Naive thymus-derived CD8-positive, alpha-beta T cell (primary cell): ENCODE measurements at places on chromosomes 11 and 22.
A peak's percentile ranks its signal among the peaks of the same experiment; 100 is the strongest.

- peak; percentile 52 for DNase-seq
These were observed 38.7 kb upstream of the RCN1 start for GRCh38 chr11:32052215-32052614.

DNA sequence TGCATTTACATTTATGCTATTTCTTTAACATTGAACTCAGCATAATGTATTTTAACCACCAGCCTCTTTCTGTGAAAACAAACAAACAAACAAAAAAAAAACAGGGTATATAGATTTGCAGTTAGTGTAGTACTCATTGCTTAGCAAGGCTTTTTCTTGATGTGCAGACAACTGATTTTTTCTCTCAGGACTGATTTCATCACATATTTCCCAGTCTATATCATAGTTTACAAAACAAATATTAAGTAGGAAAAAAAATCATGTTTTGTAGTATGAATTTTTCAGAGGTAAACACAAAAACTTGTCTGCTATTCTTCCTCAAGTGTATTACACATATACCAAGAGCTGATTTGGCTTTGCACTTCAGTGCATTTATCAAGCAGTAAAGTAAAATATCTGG lies 123.0 kb downstream of the PDE3B start:
- DNase-seq: no peak

DNA sequence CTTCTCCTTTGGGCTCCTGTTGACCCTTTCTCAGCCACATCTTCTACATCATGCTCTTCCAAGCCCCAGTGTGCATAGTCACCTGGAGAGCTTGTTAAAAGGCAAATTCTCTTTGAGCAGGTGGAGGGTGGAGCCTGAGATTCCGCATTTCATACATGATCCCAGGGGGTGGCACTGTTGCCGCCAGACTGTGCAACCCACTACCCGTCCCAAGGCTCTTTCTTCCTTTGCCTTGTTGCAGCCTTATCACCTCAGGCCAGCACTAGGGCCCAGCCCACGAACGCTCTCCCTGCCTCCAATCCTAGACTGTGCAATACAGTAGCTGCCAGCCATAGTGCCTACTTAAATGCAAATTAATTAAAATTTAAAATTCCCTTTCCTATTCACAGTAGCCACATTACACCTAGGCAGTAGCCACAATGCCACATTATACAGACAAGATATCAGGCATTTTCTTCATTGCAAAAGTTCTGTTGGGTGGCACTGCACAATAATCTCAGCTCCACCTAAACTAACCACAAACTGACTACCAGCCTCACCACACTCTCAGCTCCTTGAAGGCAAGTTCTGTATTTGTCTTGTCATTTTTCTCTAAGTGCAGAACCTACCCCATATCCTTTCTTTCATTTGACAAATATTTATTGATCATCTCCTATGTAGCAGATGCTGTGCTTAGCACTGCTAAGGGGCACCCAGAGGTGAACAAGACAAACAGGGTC lies 4.6 kb upstream of the KCNJ5 start:
- no peak for DNase-seq

- DNase-seq: no peak
These were observed 857 bp downstream of the ZPR1 start for GRCh38 chr11:116786966-116787365.

- no peak for DNase-seq
These were observed 13.3 kb downstream of the TTC38 start for GRCh38 chr22:46280999-46281623.

DNA sequence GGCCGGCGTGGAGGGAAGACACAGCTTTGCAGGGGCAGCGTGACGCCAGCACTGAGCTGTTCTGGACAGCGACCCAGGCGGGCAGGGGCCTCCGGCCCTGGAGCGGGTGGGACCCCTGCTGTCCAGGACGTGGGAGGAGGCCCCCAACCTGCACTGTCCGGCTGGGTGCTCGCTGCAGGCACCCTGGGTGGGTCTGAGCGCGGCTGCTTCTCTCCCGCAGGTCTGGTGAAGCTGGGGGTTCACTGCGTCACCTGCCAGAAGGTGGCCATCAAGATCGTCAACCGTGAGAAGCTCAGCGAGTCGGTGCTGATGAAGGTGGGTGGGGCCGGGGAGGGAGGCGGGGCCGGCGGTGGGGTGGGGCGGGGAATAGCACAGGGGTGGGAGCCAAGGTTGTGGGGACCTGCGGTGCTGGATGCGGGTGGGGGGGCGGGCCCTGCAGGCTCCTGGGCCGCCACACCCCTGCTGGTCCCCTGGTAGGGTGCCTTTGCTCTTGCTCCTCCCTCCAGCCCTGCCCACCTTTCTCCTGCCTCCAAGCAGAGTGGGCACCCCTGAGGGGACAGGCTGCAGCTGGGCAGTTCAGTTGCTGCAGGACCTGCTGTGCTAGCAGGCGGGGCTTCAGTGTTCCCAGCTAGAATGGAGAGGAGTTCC lies 46.2 kb downstream of the BRSK2 start:
- DNase-seq: no peak

DNA sequence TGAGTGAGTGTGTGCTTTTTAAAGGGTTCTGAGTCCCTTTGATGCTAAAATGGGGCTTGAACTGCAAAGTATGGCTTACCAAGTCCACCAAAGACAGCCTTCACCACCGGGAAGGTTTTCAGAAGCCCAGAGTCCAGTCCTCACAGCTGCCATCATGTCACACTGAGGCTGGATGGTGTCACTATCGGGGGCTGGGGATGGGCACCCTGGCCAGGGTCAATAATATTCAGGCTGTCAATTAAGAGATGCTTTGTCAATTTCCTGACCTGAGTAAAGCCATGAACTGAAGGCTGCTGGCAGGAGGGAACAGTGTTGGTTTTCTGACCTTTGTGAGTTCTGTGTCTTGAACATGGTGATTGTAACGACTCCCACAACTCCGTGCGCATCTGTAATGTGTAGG lies 373.0 kb upstream of the B3GAT1 start:
- DNase-seq: no peak

DNA sequence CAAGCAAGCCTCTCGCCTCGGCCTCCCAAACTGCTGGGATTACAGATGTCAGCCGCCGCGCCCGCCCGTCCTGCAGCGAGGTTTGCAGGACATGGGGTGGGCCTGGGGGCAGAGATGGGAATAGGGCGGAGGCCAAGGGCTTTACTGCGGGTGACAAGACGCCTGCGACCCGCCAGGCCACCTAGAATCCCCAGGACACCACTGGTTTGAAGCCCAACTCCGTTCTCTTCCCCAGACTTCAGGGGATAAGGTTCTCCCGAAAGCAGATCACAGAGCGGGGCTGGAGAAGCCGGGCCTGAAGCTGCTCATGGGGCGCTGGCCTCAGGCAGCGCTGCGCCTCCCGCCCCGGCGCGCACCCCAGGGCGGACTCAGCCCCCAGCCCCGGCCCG lies 354 bp downstream of the POLR2L start:
- no peak for DNase-seq

- DNase-seq: no peak
These were observed 1099.2 kb downstream of the FAM181B start for GRCh38 chr11:81634483-81634882.

DNA sequence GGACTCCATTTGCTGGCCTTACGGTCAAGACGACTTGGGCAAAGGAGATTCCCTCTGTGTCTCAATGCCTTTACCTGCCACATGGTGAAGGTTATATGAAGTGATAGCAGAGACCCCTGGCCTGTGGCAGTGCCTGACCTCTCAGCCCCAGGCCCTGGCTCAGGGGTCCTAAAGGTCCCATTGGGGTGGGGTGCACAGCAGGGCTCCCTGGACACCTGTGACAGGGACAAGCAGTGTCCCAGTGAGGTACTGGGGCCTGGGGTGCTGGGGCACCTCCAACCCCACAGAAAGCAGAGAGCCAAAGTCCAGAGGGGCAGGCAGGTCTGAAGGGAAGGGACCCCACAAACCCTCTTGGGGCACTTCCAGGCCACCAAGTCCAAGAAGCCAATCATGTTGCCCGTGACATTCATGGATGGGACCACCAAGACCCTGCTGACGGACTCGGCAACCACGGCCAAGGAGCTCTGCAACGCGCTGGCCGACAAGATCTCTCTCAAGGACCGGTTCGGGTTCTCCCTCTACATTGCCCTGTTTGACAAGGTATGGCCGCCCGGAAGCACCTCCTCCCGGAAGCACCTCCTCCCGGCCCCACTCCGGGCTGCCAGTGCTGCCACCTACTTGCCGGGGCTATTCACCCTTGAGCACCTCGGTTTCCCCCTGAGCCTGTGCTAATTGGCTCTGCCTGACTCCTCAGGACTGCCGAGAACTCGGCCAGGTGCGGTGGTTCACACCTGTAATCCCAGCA lies 62.5 kb downstream of the MYO7A start:
- DNase-seq: no peak

- no peak for DNase-seq
These were observed 266.4 kb downstream of the KCNA4 start for GRCh38 chr11:29750392-29750791.

GRCh38 chr11:33952805-33953204 lies 60.9 kb upstream of the LMO2 start:
- DNase-seq: no peak

DNA sequence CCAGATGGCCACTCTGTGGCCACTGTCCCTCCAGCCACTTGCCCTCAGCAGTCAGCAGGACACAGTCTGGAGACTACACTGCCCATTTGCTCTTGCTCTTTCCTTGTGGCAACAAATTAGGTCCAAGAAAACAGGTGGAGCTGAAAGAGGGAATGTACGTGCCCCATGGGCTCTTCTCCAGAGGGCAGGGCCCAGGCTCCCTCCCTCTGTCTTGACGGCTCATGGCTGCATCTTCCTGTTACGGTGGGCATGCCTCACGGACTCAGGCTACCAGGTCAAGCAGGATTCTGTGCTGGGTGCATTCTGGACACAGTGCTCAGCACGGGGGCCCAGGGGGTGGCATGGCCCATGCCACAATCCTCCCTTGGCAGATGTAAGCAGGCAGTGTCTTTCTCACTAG lies 71.3 kb downstream of the MED15 start:
- DNase-seq: no peak

GRCh38 chr11:105027678-105028077 lies 4.7 kb upstream of the CASP5 start:
- no peak for DNase-seq

DNA sequence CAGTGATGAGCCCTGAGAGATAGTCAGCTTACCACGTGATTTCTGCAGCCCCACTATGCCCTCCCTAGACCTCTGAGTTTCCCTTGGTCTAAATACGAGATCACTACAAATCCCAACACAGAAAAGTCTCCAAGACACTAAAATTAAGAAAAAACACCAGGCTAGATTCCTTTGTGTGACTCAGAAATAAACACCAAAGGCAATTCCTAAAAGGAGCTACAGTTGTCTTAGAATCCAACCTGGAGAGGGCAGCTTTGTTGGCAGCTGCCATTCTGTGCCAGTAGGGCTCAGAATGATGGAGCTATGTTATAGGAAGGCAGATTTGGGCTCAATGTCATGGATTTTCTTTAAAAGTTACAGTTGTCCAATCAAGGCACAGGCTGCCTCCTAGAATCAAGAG lies 37.1 kb upstream of the HMGXB4 start:
- DNase-seq: no peak

DNA sequence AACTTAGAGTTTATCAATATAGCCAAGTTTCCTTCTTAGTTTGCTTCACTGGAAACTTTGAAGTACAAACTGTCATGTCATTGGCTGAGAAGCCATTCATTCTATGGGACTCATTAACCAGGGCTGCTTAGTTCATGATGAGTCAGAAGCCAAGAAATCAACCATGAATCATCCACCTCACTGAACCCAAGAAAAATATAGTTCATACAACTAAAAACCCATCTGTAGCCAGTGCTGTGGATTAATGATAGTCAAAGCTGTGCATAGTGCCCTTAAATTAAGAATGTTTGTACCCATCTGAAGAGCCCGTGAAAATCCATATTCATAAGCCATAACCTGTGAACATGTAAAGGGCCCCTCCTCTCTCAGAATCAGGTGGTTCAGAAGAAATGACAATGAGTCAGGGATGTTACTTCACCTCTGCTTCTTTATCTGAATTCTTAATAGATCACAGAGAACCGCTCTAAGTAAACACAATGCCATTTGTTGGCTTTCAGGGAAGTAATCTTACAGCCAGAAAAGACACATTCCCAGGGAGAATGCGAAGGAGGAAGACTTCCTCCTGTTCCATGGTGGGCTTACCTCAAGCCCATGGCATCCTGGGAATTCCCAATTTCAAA lies 25.4 kb downstream of the MMP20 start:
- DNase-seq: no peak

- DNase-seq: no peak
These were observed 9.2 kb downstream of the RHOG start for GRCh38 chr11:3831378-3832239.

DNA sequence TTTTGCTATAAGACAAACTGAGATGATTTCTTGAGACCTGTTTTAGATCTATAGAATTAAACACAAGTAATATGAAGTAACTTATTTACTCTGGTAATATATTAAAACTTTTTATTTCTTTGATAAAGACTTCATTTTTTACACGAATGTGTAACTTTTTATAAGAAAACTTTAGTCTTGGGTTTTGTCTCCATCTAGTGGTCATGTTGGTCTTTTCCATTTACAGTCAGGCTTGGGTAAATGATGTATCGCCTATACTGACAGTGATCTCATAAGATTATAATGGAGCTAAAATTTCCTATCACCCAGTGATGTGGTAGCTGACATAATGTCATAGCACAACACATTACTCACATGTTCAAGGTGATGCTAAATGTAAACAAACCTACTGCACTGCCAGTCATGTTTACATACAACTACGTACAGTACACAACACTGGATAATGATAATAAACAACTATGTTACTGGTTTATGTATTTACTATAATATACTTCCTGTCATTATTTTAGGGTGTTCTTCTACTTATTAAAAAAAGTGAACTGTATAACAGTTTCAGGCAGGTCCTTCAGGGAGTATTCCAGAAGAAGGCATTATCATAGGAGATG lies 7.5 kb upstream of the C11orf97 start:
- no peak for DNase-seq

DNA sequence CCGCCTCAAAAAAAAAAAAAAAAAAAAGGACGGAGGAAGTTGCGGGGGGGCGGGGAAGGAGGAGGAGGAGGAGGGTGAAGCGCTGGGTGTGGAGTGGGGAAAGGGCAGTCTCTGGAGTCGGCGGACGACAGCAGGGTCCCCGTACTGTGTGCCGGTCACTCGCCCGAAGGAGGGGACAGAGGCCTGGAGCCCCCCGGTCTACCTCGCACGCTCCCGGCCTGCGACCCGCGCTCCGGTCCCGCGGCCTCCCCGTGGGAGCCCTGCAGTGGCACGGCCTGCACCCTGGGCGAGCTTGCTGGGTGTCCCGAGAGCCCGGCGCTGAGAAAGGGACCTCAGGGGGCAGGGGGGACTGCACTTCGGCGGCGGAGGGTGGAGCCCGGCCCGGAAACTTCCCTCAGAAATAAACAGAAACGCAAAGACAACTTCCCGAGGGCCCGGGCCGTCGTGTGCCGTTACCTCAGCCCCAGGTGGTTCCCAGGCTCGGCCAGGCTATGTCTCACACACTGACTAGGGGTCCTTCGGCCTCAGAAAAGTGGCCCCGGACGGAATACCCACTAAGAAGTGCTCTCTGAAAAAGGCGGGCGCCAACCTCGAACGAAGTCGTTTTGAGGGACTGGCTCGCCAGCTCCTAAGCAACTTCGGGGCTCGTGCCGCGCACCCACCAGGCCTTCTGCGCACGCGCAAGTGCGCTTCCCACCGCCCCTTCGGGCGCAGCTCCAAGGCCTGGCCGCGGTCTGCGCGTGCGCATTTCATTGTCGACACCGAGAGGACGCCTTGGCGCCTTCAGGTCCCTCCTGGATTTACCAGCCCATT lies at the start of gene MAJIN:
Gene MAJIN, minus strand, starts transcription at position 688 of the 813 bp plus-strand sequence. CDS start 12,703 bp downstream, outside the sequence.
- DNase-seq: peak; percentile 85
